ENCODE measurements at places on chromosomes 2 and 18.

GRCh38 chr2:156445296-156446220, 9.4 kb downstream of the GPD2 start:
- DNase-seq: no peak

DNA sequence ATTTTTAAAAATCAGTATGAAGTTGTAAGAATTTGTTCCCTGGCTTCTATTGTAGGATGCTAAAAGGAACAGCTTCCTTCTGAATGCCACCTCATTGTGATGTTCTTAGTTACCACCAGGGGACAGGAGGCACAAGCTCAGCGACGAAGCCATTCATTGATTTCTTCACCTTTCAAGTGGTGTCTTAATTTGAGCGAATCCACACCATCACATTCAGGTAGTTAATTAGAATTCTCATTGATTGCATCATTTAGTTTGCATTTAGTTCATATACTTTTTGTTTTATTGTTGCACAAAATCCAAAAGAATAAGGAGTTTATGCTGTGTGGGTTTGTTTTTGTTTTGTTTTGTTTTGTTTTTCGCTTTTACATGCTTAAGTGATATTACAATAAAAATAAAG, 23.1 kb downstream of the CYP27C1 start:
- peak; percentile 37 for DNase-seq

- DNase-seq: no peak
These were observed 277.1 kb upstream of the CCDC68 start for GRCh38 chr18:55236150-55236931.

DNA sequence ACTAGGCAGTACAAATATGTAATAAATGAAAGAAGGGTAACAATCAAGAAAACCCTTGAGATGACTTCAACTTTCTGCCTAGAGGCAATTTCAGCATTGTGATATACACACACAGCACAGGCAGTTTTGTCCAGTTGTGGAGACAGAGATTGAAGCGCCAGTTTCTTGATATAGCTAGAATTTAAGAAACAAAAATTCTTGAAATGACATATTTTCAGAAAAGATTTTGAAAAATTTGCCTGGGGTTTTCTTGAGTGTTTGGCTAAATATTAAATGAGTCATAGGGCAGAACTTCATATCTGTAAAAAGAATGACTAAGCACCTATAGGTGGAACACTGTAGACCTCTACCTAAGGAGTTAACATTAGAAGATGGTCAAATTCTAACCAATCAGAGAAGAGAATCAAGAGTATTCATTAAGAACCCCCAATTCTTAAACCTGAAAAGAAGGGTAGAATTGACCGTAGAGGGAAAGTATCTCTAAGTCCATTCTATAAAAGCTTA, 1266.8 kb upstream of the TMEFF2 start:
- no peak for DNase-seq

GRCh38 chr2:170917219-170917913, 11.7 kb upstream of the GORASP2 start:
- peak; percentile 3 for DNase-seq

GRCh38 chr2:72106978-72107377, 40.7 kb downstream of the CYP26B1 start:
- no peak for DNase-seq

- DNase-seq: no peak
These were observed 160.8 kb upstream of the CAVIN2 start for GRCh38 chr2:192007581-192008228.

DNA sequence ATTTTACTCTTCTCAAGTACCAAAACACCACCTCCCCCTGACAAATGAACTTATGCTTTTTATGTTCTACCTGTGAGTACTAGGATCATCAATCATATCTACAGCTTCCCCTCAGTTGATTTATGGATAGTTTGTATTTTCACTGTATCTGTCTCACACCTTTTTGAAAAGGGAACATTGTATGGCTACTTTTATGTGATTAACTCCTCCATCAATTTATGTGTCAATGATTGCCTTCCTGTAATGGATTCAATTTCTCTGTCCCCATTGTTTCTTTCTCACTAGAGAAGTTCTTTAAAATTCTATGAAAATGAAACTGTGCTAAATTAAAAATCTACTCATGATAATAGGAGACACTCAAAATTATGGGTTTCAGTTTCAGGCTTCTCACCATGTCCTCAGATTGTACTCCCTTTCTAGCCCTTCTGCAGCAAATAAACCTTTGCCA, 935.0 kb downstream of the TRIB2 start:
- DNase-seq: no peak

Measured in NCI-H2171 treated with DMSO at 0.1 percent for 48 hours (cell line).